ENCODE measurements at places on chromosomes 7 and 10.

DNA sequence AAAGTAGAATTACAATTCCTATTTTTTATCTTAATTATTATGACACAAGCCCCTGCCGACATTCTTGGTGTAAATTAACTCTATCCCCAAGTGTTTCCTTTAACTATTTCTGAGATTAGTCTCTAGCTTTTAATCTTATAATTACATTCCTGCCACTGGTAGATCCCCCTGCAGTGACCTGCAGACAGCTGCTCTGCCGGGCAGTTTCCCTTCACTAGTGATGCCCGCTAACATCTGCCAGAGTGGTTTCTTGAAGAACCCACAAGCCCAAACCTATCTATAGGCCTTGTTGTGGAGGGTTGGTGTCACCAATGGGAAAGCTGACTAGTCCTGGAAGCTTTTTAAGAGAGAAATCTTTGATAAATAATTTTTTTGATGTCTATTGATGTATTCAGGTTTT lies 50.0 kb downstream of the ADAM22 start:
- no peak for DNase-seq

DNA sequence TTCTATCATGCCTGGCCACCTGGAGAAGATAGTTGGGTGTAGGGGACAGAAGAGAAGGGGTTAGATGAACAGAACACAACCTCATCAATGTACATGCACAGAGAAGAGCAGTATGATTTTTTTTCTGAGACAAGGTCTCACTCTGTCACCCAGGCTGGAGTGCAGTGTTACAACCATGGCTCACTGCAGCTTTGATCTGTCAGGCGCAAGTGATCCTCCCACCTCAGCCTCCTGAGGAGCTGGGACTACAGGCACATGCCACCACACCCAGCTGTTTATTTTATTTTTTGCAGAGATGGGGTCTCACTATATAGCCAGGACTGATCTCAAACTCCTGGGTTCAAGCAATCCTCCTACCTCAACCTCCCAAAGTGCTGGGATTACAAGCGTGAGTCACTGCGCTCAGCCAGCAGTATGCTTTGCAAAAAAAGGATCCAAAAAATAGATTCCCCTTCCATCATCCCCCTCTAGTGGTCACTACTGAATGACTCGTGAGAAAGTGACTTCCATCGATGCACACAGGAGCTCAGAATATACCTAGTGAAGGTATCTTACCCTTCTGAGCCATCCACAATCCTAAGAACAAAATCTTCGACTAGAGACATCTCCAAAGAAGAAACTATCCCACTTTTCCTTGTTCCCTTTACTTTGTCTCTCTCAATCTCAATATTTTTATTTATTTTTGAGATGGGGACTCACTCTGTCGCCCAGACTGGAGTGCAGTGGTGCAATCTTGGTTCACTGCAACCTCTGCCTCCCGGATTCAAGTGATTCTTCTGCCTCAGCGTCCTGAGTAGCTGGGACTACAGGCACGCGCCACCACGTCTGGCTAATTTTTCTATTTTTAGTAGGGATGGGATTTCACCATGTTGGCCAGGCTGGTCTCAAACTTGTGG lies 21.0 kb downstream of the ZCWPW1 start:
- peak; percentile 13 for DNase-seq

- DNase-seq: no peak
Observed at GRCh38 chr7:151863386-151864079, 13.4 kb downstream of the PRKAG2 start.

GRCh38 chr10:86257683-86258082 lies 108.9 kb downstream of the GRID1 start:
- no peak for DNase-seq

- DNase-seq: no peak
Observed at GRCh38 chr10:19811540-19811939, 4.7 kb upstream of the PLXDC2 start.

DNA sequence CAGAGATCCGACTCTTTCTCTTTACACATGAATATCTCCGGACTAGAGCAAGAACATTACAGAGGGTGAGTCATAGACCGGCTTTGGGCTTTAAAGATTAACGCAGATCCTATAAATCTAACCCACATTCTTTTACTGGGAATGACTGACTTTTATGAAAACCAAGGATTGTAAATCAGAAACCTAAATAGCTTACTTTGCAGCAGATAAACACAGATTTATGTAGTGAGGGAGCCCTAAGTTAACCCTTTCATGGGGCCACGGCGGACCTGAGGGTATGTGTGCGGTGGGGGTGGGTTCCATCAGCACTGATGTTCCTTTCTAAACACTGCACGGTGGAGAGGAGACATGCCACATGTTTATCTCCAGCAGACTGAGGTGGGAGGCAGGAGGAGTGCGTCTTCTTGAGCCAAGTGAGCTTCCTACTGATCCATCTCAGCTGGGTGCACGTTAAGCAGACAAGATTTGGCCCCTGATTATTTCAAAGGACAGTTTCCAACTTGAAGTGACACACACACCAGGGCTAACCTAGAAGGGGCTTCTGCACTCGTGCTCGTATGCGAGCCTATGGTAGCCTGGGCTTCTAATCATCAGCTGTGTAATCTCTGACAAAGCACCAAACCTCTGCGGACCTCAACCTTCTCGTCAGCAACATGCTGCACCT lies 127.6 kb downstream of the WDR11 start:
- no peak for DNase-seq

DNA sequence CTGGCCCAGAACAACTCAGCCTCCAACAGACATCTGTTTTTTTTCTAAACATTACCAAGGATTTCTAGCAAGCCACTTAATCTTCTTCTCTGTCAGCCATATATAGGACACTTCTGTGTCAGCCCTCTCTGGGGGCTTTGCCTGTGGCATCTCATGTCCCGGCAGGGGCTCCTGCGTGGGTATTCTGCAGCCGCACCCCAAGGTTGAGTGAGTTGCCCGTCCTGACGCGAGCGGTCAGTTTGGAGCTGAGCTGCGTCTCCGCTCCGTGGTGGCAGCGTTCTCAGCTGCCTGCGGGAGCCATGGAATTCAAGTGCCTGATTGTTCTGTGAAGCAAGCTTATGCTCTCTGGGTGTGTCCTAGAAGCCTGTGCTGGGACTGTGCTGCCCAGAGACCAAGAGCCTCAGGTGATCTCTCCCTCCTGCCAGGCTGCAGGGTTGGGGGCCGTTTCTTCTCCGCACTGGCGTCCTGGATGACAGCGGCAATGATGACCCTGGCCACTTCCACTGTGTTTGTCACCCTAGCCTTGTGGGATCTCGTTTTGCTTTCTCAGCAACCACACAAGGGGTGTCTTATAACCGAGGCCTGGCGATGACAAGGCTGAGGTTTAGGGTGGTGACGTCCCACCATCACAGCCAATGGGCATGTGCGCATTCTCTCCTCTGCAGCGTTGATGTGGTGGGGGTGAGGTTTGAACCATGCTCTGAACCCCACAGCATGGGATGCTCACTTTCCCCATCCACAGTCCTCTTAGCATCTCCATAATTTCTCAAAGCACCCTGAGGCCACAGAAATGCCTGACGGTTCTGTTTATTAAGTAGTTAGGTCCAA lies 612.6 kb upstream of the FOXK1 start:
- DNase-seq: no peak

DNA sequence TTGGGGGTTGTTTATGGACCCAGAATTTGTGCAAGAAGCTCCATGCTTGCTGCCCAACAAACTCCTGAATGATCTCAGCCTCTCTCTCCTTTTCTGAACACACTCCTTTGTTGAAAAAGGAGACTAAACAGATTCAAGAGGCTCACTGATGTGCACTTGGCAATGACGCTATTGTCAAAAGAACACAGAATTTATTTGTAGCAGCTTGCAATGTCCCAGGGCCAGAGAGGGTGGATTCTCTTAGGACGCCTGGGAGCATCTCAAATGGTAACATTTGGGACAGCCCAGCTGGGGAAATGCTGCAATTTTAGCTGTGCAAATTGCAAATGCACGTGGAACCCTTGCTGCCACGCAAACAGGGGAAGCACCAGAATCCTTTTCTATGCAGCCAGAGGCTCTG lies 79.9 kb downstream of the GPR26 start:
- DNase-seq: no peak

GRCh38 chr10:129063877-129064276 lies 403.2 kb upstream of the MGMT start:
- DNase-seq: no peak

DNA sequence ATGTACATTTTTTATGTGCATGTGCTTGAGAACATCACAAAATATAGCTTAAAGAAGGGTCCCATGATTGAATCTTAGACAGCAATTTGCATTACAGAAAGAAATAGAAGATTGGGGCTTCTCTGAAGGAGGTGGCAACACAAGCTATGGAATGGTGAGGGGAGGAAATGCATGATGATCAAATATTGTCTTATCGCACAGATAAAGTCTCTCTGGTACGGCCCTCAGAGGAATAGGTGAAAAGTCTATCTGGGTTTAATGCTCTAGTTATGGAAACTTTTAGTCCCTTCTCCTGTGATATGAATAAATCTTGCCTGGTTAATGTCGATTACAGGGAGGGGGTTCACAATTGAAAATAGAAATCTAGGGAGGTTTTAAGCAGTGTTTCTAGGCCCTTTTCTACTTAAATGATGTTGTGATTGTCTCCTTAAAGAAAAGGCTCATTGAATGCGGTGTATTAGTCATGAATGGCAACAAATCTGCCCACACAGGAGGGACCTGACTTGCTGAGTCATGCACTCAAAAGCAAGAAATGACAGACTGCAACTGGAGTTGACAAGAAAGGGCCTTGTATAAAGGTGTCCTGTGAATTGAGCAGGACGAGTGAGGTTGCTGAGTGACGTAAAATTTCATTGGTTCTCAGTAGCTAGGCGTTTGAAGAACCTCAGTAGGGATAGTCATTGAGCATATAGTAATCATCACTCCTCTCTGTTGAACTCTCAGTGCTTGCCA lies 133.4 kb upstream of the CSTF2T start:
- no peak for DNase-seq

DNA sequence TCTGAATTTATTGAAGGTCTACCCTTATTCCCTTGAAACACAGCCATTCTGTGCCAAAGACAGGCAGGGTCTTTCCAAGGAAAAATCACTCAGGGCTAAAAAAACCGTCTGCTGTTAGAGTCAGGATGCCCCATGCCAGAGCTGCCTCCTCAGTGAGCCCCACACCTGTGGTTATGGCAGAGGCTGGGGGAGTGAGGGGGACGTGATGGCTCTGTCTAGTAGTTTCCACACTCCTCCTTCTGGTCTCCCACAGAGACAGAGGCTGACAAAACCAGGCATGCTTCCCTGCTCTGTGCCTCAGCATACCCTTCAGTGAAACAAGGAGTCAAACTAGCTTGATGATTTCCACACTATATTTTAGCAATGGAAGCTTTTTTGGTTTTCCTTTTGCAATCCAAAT lies 112.0 kb upstream of the AGK start:
- no peak for DNase-seq

DNA sequence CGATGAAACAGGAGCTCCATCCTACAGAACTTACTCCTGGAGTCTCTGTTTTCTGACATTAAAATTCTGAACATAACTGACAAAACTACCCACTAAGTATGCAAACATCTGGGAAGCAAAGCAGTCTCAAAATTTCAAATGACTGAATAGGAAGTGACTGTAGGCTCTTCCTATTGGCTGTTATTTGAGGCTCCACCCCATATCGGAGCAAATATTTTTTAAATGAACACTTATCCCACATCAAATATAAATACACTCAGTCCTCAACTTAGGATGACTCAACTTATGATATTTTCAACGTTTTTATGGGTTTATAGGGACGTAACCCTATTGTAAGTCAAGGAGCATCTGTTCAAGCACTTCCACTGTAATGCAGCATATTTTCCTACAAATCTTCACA lies 8.8 kb downstream of the HSPA12A start:
- no peak for DNase-seq

GRCh38 chr7:6197801-6198551 lies 74.4 kb downstream of the CYTH3 start:
- DNase-seq: no peak

GRCh38 chr10:3790272-3790671 lies 5.3 kb upstream of the KLF6 start:
- DNase-seq: no peak

DNA sequence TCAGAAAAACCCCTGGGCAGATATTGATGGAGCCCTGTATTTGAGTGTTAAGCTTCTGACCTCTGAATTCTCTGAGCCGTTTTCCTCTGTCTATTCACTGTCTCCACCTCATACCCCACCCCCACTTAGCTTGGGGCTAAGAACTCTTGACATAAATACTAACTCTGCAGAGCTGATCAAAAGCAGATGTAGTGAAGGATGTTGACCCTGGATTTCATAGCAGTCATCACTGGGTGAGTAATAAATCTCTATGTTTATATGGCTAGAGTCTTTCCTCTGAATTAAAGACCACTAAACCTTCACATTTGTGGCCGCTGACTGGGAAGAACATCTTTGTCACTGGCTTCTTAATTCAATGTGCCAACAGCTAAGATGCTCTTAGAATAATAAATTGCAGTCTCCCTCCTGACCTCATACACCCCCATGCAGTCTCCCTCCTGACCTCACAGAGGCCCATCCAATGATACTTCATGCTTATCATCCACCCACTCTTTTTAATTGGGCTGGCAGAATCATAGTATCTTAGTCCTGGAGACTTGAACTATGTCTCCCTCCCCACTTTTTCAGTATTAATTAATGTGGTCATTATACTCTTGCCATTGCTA lies 78.0 kb upstream of the MACROH2A2 start:
- DNase-seq: no peak

DNA sequence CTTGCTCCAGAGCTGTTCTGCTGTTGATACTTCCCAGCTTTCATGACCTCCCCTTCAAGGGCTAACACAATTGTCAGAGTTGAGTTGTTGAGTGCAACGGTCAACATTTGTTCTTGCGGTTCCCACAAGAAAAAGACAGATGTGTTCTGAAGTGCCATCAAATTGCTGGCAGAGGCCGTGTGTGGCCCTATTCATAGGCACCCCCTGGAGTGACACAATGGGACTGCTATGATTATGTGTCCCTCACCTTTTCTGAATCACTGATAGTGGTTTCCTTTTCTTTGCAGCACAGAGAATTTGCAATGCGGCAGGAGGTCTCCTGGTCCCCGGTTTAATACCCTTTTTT lies 5.8 kb upstream of the IGFBP1 start:
- DNase-seq: no peak

GRCh38 chr10:95321554-95322301 lies 30.9 kb upstream of the PDLIM1 start:
- DNase-seq: no peak

DNA sequence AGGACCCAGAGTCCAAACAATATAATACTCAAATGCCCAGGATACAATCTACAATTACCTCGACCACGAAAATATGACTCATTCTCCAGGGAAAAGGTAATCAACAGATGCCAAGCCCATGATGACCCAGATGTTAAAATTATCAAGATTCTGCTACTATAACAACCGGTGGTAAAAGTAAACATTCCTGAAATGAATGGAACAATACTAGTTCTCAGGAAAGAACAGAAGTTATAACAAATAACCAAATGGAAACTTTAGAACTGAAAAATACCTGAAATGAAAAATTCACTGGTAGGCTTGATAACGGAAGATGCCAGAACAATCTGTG lies 34.1 kb upstream of the GUSB start:
- no peak for DNase-seq

DNA sequence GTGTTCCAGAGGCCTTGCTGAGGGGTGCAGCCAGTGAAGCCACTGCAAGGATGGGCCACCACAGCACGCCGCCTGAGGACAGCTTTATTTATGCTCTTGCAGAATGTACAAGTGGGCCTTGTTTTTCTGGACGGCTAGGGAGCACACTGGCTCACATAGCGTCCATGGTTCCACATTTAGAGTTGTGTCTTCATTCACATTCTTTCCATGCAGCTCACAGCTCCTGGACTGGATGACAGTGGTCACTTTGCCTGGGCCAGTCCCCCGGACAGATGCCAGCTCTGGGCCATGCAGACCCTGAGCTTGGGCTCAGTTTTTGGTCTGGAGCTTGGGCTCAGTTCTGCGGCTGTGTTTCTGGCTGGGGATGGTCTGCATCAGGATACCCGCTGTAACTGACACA lies 2.6 kb upstream of the C10orf71 start:
- DNase-seq: no peak
